ENCODE measurements at places on chromosomes 5 and 9. TPM values are rescaled to one million over a fixed set of nuclear protein-coding genes. Genes with fewer than 3 reads are reported as not detected.

DNA sequence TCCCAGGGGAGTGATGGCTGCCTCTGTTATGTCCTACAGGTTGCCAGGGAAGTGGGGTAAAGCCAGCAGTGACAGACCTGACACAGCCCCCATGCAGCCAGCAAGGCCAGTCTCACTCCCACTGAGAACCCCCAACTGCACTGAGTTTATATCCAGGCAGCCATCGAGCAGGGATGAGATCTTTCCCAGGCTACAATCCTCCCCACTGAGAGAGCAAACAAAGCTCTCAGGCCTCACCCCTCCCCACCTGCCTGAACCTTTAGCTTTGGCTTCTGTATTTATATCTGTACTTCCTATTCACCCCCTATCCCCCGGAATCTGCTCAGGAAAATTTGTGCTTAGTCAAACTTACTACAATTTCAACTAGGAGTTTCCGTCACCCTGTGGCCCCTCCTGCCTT lies 284.1 kb downstream of the FAM170A start:
- DNase-seq, result no peak

- DNase-seq, result no peak
Observed at GRCh38 chr5:132813599-132814502, 749 bp downstream of the SOWAHA start.

DNA sequence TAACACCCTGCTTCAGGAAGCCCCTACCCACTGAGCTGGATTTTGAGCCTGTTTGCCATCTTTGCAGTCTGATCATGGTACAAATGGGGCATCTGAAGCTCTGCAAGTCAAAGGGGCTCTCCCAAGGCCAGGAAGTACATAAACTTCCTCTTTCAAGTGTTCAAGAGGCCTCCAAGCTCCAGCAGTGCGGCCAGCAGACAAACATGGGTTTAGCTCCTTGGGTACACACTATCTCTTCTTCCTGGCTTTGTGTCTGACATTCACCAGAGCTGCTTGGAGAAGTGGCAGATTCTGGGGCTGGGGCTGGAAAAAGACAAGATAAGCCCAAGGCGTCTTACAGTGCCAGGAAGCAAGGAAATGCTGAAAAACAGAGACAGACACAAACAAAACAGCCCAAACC lies 34.1 kb downstream of the LAMC3 start:
- no peak for DNase-seq

GRCh38 chr5:41796061-41796460 lies 74.2 kb downstream of the OXCT1 start:
- DNase-seq, result no peak

DNA sequence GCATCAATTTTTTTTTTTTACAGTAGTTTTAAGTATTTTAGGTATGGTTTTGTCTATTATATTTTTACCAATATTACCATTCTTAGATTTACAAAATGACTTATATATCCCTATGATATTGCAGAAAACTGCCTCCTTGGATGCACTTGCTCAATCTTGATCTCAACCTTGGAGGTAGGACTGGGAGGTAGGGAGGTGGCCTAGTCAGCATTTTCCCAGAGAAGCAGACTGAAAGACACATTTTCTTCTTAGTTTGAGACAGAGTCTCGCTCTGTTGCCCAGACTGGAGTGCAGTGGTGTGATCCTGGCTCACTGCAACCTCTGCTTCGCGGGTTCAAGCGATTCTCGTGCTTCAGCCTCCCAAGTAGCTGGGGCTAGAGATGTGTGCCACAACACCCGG lies 175.3 kb upstream of the SH3GL2 start:
- no peak for DNase-seq

DNA sequence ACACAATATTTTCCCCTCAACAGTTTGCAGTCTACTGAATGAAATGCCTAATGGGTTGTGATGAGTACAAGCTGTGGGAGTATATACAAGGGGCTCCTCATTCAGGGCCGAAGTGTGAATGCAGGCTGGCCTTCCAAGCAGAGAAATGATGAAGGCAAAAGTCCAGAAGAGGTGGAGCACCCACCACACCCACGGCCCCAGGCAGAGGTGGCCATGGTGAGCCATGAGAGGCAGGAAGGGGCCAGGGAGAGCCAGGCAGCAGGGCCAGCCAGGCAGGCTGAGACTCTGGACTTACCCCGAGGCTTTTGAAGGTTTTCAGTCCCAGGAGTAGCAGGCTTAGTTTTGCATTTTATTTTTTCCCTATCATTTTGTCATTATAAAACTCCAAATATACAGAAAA lies 218.1 kb downstream of the AUH start:
- DNase-seq, result no peak

- no peak for DNase-seq
Observed at GRCh38 chr9:106334081-106334480, 528.9 kb upstream of the ZNF462 start.

DNA sequence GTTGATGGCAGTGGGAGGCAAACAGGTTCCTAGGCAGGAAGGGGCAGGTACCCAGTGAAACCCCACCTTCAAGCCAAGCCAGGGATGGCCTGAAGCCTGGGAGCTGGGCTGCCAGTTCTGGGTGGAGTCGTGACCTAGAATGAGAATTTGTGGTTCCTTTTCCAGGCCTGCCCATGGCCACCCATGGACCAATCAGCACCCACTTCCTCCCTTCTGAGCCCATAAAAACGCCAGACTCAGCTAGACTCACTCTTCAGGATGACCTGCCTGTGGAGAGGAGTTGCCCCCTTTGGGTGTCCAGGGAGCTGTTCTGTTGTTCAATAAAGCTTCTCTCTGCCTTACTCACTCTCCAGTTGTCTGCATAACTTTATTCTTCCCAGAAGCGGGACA lies 144.0 kb upstream of the MRPS30 start:
- DNase-seq, result no peak

- no peak for DNase-seq
Observed at GRCh38 chr5:145838276-145838675, 3.1 kb upstream of the PRELID2 start.

DNA sequence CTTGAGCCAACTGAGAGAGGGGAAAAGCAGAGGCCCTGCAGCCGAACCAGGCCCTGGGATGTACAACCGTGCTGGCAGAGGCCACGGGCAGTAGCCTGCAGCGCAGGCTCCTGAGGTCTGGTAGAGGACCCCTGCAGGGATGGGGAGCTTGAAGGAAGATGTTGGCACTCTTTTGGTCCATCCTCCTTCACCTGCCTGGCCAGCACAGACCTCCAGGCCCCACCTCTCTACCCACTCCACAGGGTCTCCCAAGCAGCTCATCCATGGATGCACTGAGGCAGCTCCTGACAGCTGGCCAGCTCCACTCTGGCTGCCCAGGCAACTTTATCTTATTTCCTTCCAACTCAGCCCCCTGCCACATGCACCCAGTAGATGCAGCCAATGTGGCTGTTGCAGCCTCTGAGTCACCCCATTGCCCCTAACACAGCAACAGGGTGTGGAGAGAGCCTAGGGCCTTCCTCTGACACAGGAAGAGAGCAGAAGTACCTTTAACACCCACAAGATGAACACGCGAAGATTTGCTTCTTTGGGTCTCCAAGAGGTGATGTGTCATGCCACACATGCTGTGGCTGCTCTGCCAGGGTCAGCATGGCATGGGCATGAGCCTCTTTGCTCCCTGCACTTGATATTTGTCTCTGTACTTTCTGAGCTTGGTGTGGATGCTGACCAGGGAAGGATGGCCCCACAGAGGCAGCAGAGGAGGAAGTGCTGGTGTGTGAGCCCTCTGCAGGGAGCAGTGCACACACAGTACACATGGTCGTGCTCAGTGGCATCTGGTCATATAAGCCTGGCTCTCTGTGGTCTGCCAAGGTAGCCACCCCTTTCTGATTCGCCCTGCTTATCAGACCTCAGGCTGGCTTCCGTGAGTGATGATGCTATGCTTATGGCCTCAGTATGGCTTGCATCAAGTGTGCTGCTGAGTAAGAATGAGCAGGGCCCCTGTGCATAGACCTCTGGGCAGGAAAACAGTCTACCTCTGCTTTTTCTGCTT lies 117.2 kb downstream of the NRG2 start:
- no peak for DNase-seq

GRCh38 chr9:95516734-95517558 lies at the start of gene PTCH1:
Gene PTCH1, minus strand, starts transcription at chr9:95516971.
- DNase-seq, result no peak

- DNase-seq, result no peak
Observed at GRCh38 chr9:131319486-131319885, 30.0 kb downstream of the PLPP7 start.

- DNase-seq, result no peak
Observed at GRCh38 chr5:170254056-170254455, 21.3 kb downstream of the C5orf58 start.

DNA sequence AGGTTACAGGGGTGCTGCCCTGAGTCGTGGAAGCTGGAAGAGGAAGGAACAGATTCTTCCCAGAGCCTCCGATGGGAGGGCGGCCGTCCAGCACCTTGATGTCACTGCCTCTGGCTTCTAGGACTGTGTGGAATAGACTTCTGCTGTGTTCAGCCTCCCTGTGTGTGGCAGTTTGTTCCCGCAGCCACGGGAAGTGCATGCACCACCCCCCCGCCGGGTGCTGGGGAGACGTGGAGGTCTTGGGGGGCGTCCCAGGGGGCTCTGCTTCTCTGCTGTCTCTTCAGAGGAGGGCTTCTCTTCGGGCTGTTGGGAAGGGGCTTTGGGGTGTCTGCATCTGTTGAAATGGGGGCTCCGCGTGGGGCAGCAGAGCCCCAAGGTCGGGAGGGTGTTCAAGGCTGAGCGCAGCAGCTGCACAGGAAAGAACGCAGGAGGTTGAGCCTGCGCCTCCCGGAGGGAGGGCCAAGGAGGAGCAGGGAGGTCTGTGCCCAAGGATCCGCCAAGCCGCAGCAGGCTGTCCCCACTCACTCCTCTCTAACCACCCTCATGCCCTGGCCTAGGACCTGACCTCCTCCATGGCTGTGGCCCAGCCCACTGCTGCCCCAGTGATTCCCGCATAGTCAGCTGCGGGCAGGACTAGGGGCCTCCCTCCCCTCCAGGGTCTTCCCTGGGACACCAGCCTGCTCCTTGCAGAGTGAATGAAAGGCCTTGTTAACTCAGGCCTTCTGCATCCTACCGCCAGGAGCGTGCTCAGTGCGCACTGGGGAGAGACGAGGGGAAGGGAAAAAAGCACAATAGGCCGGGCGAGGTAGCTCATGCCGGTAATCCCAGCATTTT lies 45.0 kb downstream of the ROPN1L start:
- DNase-seq, result no peak

DNA sequence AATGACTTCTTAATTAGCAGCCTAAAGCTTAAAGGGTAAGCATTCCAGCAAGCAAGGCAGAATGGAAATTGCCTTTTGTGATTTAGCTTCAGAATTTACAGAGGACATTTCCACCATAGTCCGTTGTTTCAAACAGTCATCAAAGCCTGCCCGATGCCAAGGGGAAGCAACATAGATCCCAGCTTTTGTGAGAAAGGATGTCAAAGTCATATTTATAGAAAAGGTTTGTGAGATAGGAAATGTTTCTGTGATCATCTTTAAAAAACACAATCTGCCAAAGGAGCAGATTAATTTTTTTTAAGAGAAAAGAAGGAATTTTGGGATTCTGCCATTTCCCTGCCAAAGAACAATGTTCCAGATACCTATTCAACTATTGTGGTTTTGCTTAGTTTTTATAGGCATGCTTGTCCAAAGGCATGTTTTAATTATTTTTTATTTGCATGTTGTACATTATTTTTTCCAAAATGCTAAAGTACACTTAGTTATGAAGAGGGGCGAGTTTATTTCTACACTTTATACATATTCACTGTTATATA lies 346.9 kb downstream of the ZNF608 start:
- DNase-seq, result no peak

DNA sequence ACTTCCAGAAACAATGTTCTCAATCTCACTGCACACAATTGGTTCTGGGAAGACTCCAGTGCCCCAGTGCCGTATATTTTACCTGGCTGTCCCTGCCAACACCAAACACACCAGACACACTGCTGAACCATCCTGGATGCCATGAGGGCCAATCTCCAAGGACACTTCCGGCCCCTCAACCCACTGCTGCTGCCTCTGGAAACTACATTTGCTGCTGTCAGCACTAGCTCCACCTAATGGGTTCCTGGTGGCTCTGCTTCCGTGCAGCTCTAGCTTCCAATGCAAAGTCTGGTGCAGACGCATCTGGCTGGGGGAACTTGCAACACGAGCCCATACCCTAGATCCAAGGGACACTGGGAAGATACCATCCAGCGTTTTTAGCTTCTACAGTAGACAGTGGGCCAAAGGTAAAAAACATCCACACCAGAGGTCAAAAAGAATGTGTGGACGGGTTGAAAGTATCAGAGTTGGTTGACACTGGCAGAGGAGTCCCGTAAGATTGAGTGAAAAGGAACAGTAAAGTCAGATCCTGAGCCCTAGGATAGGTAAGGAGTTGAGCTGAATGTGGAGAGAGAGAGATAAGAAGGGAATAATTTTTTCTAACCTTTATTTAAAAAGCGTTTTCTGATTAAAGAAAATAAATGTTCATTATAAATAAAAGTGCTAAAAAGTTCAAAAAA lies 99.7 kb upstream of the KIF2A start:
- DNase-seq, result no peak

DNA sequence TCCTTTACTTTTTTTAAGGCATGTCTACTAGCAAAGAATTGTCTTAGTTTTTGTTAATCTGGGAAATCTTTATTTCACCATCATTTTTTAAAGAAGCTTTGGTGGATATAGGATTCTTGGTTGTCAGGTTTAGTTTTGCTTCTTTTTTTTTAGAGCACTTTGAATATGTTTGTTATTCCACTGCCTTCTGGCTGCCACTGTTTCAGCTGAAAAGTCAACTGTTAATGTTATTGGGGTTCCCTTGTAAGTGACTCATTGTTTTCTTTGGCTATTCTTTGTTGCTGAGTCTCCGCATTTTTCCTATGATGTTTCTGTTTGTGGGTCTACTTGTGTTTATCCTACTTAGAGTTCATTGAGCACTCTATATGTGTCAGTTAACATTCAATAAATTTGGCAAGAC lies 44.4 kb downstream of the PHAX start:
- DNase-seq, result no peak

- DNase-seq, result no peak
Observed at GRCh38 chr5:58404734-58405133, 55.2 kb downstream of the PLK2 start.

DNA sequence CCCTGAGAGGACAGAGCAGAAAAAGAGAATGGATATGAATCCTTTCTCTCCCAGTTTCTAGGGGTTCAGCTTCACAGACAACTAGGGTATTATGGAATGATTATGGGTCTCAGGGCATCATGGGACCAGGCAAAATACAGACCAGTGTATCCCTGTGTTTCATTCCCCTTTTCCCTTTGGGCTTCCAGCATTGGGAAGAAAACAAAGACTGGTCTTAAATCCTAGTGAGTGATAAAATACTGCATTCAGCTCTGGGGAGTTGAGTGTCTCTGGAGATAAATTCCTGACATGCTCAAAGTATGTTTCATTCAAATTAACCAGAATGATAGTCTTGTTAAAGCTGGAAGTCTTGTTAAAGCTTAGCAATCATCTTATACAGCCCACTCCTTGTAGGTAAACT lies 2.4 kb upstream of the POU4F3 start:
- DNase-seq, result no peak

Gene NEK6
- polyA plus RNA-seq, result 8.3 TPM

Gene CCDC187
- 0.23 TPM for polyA plus RNA-seq

Gene LRRTM2
- polyA plus RNA-seq, result 0.23 TPM

Gene ELAVL2
- 0.07 TPM for polyA plus RNA-seq

Gene EGR1
- 56.3 TPM for polyA plus RNA-seq

Gene PLAC8L1
- 1.5 TPM for polyA plus RNA-seq

Gene MRPS27
- polyA plus RNA-seq, result 27.9 TPM

Gene IFT74
- polyA plus RNA-seq, result 16.3 TPM

Gene PCDHB10
- polyA plus RNA-seq, result 0.23 TPM

Gene SPATA6L
- 1.2 TPM for polyA plus RNA-seq
